ENCODE measurements at places on chromosomes 5 and 9.

- DNase-seq: no peak
These were observed 269.9 kb downstream of the TLR4 start for GRCh38 chr9:117974108-117974507.

GRCh38 chr9:101333490-101333889 lies 51.3 kb downstream of the BAAT start:
- DNase-seq: no peak

GRCh38 chr9:35882996-35883395 lies 12.8 kb upstream of the OR13J1 start:
- no peak for DNase-seq

DNA sequence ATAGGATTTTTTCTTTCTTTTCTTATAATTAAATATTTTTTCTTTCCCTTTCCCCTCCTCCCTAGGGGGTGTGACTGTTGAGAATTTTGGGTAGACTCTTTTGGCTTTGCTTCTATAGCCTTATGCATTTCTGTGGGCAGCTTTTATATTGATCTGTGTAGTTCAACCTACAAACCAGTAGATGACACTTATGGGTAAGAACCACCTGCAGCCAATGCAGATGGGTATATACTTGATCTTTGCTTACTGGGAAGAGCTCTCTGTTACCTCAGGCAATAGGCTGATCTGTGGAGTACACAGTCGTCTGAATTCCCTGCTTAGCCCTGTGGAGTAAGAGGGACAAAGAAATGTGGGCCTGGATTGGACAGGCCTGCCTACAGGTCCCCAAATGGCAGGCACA lies 102.7 kb upstream of the STARD4 start:
- no peak for DNase-seq

GRCh38 chr5:24823625-24824024 lies 178.8 kb upstream of the CDH10 start:
- DNase-seq: no peak

GRCh38 chr5:107378218-107378899 lies 292.4 kb downstream of the EFNA5 start:
- no peak for DNase-seq

All from DMS 273 treated with DMSO at 0.1 percent for 48 hours (cell line).